ENCODE measurements at places on chromosomes 7 and 10.

- peak; percentile 91 for DNase-seq
These were observed at the start of gene NRF1 for GRCh38 chr7:129611246-129612111. NRF1 (plus strand) TSS chr7:129611720; CDS start chr7:129657352, 45,632 bp downstream.

DNA sequence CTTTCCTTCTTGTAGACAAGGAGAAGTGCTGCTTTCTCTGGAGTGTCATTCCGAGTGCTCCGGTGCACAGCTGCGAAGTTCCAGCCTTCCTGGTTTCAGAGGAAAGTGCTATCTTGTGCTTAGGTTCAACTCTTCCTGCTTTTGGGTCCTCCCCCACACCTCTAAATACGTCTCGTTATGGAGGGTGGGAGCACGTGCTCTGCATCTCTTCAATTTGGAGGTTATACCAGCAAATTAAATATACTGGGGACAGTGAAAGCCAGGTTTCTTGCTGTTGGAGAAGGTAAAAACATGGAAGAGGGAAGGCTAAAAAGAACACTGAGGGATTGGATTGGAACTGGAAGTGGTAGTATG is 2.4 kb upstream of the ESYT2 start:
- no peak for DNase-seq

- no peak for DNase-seq
These were observed 3.1 kb downstream of the TBC1D12 start for GRCh38 chr10:94405406-94405805.

GRCh38 chr7:96401200-96401599 is 79.3 kb upstream of the SLC25A13 start:
- DNase-seq, result no peak

GRCh38 chr10:95297402-95297801 is 6.6 kb upstream of the PDLIM1 start:
- no peak for DNase-seq

- DNase-seq, result peak; percentile 38
These were observed 593.8 kb upstream of the ANKRD30A start for GRCh38 chr10:36531621-36532020.

DNA sequence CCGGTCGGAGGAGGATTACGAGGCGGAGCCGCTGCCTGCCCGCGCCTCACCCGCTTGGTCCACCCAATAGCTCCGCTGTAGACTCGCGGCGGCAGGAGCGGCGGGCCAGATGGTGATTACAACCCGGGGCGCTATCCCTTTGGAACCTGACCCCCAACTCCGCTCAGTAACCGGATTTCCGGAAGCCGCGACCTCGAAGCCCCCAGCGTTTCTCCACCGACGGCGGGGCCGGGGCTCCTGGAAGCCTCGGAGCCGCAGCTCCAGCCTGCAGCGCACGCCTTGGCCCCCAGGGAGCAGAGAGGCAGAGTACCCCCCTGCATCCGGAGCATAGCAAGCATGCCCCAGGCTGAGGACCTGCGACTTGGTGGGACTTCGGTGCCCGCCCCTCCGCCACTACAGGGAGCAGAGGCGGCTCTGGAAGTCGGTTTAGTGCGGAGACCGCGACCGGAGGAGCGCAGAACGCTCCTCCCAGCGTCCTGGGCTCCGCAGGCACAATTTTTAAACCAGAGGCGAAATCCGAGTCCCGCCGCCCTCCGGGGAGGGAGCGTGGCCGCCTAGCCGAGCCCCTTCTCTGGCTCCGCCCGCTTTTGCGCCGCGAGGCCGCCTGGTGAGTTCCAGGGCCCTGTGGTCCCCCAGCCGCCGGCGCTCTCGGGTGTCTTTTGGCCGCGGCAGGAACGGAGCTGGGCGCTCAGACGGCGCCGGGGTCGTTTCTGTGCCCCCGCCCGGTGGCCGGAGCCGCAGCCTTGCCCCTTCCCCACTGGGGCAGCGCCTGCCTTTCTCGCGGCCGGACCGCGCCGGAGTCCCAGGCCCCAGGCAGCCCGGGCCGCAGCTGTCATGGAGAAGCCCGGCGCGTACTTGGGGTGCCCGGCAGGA is 28.2 kb upstream of the BMS1 start:
- peak; percentile 10 for DNase-seq

DNA sequence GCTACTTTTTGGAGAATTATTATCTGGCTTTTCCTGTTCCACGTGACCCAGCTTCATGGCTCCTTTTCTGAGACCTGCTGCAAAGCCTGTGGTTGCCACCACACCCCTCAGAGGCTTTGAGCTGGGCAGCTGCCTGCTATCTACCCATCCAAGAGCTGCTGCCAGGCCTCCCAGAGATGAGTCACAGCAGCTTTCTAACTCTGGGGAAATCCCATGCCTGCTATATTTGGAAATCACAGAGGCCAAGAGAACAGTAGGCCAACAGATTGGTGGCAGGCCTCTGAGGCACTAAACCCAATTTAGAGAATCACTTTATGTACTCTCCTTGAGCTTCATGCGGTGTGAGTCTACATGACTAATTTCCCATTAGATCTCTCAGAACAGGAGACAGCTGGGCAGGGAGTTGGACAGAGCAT is 35.2 kb downstream of the SGCE start:
- peak; percentile 95 for DNase-seq

DNA sequence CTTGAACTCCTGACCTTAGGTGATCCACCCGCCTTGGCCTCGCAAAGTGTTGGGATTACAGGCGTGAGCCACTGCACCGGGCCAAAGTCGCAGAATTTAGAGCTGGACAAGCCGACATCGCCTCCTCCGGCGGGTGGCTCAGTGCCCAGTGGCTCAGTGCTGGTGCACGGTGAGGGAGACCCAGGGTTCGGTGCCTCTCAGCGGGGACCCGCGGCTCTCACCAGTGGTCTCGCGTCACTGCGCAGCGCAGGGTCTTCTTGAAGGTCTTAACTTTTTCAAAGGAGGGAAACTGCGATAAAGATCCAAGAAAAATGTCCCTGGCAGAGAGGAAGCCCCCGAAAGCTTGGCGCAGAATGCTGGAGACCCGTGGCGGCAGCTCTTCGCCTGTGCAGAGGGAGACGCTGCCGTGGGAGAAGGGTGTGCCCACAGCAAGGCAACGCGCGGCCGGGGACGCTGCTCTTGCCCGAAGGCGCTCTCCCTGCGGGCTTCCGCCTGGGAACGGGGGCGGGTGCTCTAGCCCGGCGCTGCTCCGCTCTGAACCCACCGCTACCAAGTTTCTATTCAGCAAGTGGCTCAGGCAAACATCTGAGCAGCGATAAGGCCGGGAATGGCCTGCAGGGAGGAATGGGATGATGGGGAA is 324.3 kb downstream of the DNAJB6 start:
- no peak for DNase-seq

DNA sequence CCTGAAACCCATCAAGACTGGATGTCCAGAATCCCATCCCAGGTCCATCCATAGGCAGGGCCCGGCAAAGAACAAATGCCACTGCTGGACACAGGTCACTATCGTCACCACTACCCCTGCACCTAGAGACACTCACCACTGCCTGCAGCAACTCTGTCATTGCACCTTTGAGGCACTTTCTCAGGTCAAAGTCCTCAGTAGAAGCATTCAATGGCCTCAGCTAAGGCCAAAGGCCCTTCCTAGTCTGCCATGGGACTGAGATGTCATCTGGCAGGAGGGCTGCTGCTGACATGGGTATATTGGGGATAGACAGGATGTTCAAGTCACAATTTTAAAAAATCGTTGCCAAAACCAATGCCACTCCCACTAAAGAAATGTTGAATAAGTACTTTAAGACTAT is 58.7 kb downstream of the GPAM start:
- DNase-seq, result no peak

- DNase-seq, result no peak
These were observed 255.0 kb upstream of the PHYHIPL start for GRCh38 chr10:58921421-58921855.

GRCh38 chr7:43430411-43430810 is 152.5 kb upstream of the STK17A start:
- peak; percentile 28 for DNase-seq

DNA sequence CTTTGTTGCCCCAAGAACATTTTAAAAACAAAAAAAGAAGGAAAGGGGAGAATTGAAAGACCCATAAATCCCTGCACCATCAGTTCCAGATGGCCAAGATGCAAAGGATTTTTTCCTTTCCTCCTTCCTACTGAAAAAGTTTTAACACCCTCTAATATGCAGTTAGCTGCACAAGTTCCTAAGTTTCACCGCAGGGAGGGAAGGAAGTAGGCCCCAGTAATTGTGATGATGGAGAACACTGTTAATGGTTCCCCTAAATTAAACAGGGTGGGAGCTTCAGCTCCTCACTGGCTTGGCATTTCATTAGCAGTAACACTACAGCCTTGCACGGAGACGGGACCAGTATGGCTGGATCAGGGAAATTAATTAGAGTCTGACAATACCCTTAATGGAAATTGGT is 63.7 kb upstream of the PPIF start:
- DNase-seq, result no peak

DNA sequence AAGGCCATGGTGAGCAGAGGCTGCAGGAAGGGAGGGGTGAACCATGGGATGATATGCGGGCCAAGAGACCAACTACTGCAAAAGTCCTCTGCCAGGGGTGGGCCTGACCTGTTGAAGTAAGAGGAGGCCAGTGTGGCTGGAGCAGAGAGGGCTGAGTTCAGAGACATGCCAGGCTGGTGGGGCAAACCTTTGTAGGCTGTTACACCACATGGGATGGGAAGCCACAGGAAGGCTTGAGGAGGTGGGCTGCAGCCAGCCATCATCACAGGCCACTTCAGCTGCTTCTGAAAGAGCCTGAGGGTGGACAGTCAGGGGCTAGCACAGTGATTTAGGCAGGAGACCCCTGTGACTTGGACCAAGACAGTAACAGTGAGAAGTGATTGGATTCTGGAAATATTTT is 20.3 kb downstream of the CXCL12 start:
- no peak for DNase-seq

DNA sequence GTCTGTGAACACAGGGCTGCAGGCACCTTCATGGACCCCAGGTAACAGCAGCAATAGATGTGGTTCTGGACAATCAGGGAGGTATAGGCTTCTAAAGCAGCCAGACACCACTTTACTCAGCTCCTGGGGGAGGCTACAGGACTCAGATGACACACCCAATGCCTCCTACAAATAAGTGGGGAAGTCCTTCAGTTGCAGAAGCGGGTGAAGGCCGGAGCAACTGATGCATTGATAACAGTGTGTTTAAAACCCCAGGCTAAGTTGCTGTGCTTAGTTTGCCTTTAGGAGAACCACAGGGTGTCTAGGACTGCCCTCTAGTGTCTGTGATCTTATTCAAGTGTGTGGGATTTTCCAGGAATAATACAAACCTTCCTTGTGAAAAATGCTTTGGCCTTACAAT is 5.9 kb upstream of the ITGA8 start:
- peak; percentile 81 for DNase-seq

DNA sequence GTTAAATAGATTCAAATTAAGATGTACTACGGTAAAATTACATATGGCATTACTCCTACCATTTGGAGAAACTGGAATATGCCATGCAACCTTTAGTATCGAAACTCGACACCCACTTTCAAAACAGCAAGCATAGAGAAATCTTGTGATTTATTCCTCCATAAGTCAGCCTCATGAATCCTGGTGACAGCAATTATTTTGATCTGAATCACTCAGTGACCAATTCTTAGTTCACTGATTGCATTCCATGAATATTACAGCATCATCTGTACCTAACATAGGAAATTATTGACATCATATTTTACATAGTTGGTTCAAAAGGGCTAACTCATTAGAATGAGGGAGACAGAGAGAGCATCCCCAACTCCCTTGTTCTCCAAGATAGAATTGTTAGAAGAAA is 89.6 kb downstream of the CACNB2 start:
- peak; percentile 31 for DNase-seq

DNA sequence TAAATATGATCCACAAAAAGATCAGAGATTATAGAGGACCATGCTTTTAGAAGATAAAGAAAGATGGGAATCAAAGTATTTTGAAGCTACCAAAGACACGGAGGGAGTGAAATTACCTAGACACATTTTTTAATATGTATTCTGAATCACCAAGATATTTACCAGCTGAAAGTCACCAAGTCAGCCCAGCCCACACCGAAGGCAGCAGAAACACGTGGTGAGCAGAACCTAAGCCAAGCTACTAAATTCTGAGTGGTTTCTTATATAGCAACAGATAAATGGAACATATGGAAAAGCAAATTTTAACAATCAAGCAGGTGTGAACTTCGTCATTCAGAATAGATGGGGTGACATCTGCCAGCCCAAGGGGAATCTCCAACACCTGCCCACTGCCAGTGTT is 134.7 kb upstream of the AKR1E2 start:
- peak; percentile 40 for DNase-seq

DNA sequence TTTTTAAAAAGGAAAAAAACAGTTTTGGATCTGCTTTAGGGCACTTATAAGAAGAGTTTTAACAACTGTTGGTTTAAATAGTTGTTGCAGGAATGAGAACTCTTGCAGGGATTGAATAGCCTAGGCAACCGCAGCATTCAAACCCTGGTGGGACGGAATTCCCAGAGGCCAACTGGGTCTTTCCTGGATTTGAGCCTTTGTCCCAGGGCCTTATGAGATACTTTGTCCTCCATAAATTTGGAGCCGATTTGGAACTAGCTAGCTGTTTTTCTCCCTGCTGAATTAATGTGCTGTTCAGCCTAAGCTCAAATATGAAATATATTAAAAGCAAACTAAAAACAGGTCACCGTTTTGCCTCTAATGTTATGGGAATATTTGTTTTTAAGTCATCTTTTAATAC is 109.6 kb downstream of the LRMDA start:
- no peak for DNase-seq

Data from fibroblast of lung (primary cell).